ENCODE measurements at places on chromosomes 1 and 21.

- DNase-seq, result no peak
Observed at GRCh38 chr1:164662462-164662861, 103.5 kb downstream of the PBX1 start.

GRCh38 chr1:84603941-84604830 is 29.9 kb upstream of the CTBS start:
- no peak for DNase-seq

GRCh38 chr1:35893051-35893879 is 10.3 kb downstream of the AGO1 start:
- no peak for DNase-seq

- DNase-seq, result no peak
Observed at GRCh38 chr21:34112316-34113033, 39.1 kb downstream of the MRPS6 start.

- DNase-seq, result no peak
Observed at GRCh38 chr1:184759112-184759511, 4.5 kb upstream of the EDEM3 start.

DNA sequence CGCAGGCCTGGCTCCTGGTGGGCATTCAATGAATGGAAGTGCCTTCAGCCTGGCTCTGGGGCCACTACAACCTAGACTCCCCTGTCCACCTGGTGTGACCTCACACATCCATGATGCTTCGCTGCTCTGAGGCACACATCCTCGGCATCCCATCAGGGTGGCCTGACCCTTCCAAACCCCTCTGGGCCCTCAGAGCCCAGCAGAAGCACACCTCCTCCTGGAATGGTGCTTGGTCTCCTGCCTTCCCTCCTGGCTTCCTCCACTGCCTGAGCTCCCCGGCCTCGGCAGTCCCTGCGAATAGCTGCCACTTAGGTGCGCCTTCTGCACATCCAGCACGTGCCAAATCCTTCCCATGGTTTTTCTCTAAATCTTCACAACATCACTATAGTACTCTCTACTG is 133.8 kb downstream of the GLIS1 start:
- no peak for DNase-seq

DNA sequence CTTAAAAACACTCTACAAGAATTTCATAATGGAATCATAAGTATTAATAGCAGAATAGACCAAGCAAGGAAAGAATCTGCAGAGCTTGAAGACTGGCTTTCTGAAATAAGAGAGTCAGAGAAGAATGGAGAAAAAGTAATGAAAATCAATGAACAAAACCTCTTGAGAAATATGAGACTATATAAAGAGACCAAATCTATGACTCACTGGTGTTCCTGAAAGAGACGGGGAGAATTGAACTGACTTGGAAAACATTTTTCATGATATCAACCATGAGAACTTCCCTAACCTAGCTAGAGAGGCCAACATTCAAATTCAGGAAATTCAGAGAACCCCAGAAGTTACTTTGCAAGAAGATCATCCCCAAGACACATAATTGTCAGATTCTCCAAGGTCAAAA is 85.6 kb downstream of the GDAP2 start:
- no peak for DNase-seq

DNA sequence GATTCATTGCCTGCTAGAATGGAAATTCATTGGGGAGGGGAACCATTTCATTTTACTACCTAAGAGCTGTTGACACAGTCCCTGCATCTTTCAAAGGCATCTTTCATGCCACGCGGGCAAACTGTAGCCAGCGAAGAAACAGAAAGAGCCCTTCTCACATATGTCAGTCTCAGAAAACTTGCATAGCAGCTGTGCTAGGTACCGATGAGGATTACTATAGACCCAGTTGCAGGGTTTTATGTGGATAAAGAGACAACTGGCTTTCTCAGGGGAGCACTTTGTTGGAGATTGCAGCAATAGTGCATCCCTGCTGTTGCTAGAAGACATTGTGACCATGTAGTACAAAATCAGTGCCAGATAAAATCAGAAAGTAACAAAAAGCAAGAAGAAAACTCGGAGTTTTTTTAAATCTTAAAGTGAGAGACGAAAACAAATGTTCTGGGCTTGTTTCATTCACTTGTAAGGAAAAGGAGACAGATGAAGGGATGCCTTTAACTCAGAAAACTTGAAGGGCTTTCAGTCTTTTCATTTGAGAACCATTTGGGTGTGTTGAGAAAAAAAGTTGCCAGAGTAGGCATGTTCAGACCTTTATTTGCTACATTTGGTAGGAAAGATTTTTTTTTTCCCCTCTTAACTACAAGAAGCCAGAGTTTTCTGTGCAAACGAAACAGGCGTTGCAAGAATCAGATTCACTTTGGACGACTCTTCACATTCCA is 804.1 kb downstream of the USP25 start:
- DNase-seq, result no peak

- no peak for DNase-seq
Observed at GRCh38 chr1:13826009-13826408, 126.0 kb downstream of the PRDM2 start.

- DNase-seq, result no peak
Observed at GRCh38 chr1:17574516-17574915, 35.0 kb downstream of the ARHGEF10L start.

DNA sequence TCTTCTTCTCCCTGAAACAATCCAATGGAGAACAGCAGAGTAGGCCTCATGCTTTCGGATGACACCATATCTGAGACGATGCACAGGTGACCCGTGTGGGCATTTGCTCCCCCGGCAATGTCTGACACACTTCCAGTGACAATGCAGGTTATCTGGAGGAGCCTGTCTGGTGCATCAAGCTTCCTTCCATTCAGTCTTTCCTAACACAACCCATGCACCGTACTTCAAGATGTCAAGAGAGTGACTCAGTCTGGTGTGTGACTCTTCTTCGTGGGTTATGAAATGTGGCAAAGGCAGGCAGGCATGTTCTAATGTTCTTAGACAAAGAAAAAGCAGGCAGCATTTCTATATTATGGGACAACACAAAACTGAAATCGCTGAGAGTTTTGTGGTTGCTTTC is 159.1 kb downstream of the EDEM3 start:
- DNase-seq, result no peak

DNA sequence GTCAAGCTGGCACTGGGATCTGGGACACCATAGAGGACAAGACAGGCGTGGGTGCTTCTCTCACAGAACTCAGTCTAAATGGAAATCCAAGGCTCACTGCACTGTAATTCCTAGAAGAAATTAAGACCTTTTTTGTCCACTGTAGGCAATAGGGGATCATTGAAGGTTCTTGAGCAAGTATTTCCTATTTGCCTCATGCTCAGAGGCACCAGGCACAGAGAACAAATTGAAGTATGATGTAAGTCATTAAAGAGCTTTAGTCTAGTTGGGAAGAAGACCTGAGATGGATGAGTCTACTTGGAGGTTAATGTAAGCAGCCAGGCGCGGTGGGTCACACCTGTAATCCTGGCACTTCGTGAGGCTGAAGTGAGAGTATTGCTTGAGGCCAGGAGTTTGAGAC is 34.6 kb downstream of the EIF2D start:
- DNase-seq, result no peak

- no peak for DNase-seq
Observed at GRCh38 chr1:228842094-228842775, 107.0 kb downstream of the RHOU start.

- DNase-seq, result no peak
Observed at GRCh38 chr1:99374109-99374508, 109.8 kb downstream of the PLPPR4 start.

- DNase-seq, result no peak
Observed at GRCh38 chr1:83741348-83741747, 257.6 kb downstream of the TTLL7 start.

GRCh38 chr1:15214527-15214926 is 32.5 kb upstream of the FHAD1 start:
- no peak for DNase-seq

GRCh38 chr1:153937331-153937730 is 9.2 kb downstream of the DENND4B start:
- no peak for DNase-seq

- DNase-seq, result no peak
Observed at GRCh38 chr1:67683316-67683715, 1.7 kb upstream of the GADD45A start.

DNA sequence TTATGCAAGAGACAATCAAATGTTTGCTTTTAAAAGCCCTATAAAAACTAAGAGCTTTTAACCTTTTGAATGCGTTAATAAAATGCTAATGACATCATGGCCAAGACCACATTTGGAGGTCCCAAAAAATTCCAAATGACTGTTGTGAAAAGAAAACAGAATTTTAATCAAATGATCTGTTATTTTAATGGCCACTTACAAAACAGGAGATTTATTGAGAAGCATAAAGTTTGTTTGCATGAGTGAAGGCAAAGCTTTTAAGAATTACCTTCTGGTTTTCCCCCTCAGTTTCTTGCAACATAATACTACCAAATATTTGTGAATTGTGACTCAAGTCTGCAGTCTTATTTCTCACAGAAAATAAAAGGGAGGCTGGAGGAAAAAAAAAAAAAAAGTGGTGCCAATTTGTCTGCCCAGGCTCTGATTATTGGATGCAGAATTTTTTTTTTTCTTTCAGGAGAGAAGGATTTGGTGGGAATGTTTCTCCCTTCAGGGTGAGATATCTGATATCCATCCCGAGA is 60.7 kb downstream of the GORAB start:
- no peak for DNase-seq

DNA sequence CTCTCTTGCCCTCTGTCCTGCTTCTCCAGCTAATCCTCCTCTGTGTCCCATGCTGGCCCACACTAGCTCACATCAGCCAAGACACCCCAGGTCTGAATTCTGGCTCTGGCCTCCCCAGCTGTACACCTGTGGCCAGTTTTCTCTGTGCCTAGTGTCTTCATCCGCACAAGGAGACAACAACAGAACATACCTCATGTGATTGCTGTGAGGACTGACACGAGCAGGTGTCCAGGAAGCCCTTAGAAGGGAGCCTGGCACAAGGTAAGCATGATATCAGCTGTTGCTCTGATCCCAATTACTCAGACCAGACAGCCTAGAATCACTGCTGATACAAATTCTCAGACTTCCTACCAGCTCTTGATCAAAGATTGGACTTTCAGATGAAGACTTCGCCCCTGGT is 71.2 kb upstream of the GJB5 start:
- no peak for DNase-seq

- no peak for DNase-seq
Observed at GRCh38 chr1:181310560-181310959, 172.8 kb upstream of the CACNA1E start.

DNA sequence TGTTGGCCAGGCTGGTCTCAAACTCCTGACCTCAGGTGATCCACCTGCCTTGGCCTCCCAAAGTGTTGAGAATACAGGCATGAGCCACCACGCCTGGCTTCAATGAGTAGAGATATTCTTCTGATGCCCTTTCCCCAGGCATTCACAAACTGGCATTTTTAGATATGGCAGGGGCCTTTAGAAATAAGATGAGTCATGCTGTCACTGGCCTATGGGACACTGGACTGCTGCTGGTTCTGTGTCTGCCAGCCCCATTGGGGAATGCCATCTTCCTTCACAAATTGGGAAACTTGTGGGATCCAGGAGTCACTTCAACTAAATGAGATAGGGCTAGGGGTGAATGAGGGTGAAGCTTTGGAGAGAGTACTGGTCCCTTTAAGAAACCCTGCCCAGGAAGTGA is 16.0 kb downstream of the KLHDC8A start:
- DNase-seq, result no peak

GRCh38 chr1:28112388-28113241 is 24.2 kb upstream of the EYA3 start:
- no peak for DNase-seq

DNA sequence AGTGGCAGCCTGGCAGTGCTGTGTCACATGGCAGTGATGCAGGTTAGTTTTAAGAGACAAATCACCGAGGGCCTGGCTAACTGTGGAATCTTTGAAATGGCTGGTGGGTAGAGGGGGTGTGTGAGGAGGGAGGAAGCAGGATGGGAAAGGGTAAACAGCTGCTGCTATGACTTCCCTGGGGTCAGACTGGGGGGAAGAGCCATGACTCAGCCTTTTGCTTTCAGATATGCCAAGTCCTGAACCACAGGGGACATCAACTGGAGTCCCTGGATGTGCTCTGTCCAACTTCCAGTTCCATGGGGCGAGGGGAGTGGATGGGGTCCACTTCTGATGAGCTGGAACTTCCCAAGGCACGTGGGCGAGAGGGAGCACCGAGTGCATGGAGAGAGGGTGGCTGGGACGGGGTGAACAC is 121.1 kb upstream of the ADAR start:
- DNase-seq, result no peak

- no peak for DNase-seq
Observed at GRCh38 chr1:40305451-40305850, 11.6 kb downstream of the COL9A2 start.

DNA sequence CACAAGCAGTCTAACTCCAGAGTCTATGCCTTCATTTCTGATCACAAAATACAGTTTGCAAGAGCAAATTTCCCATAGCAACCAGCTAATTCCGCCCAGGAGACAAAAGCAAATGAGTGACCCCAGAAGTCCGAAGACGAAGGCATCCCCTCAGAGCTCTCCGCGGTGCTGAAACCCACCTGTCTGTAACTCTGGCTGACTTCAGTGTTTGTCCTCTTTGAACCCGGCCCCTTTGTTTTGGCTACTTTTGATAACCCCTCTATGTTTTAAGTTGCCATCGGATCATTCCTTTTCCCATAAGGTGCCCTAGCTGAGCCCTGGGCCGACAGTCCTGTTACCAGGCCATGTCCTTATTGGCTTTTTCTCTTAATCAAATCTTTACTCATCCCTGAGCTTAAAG is 515.8 kb downstream of the PTPRU start:
- no peak for DNase-seq

- no peak for DNase-seq
Observed at GRCh38 chr21:26973226-26973625, 6.3 kb upstream of the ADAMTS5 start.

GRCh38 chr1:50172299-50172698 is 63.6 kb downstream of the ELAVL4 start:
- DNase-seq, result no peak

Data from activated CD4-positive, CD25-positive, alpha-beta regulatory T cell (primary cell).